ENCODE measurements at places on chromosomes 3 and 15.

GRCh38 chr3:156948402-156949210, 122.5 kb downstream of the LEKR1 start:
- no peak for DNase-seq

DNA sequence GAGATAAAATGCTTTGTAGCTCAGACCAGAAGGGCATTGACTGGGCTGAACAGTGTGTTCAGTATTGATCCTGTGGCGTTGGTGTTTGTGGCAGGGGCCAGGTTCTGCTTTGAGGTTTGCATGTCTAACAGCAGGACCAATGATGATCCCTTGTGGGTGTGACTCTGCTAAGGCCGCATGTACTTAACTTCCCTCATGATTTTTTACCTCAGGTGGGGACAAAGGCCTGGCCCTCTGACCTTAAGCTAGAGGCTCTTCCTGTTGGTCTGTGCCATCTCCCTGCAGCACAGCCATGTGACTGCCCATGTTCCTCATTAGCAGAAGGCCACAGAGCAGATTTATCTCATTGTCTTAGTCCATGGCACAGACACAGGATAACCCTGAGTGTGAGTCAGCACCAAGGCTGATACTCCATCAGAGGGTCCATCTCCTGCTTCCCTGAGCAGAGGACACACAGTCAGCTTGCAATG, 34.3 kb upstream of the BSN start:
- DNase-seq, result no peak

GRCh38 chr15:42344763-42345162, 14.5 kb upstream of the CAPN3 start:
- no peak for DNase-seq

DNA sequence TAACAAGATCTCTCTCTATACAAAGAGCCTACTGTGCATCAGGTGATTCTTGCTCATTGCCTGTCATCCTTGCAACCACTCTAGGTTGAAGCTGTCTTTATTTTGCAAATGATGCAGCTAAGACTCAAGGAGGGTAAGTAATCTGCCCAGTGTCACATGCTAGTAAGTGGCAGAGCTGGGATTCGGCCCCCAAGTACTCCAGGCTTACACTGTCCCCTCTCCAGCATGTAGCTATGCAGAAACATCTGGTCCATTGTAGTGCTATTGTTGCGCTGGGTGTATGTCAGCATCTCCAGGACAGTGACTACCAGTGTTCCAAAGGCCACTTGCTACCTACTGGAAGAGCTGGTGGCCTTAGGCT, 248.9 kb downstream of the SLCO3A1 start:
- no peak for DNase-seq

- no peak for DNase-seq
These were observed 161.2 kb downstream of the MEGF11 start for GRCh38 chr15:66092053-66093016.

- DNase-seq, result no peak
These were observed 8.0 kb downstream of the ABHD10 start for GRCh38 chr3:111986800-111987199.

All from hippocampal formation (tissue), 2 donors.